NCI-H1436 treated with DMSO at 0.1 percent for 48 hours (cell line): ENCODE measurements at places on chromosomes 6 and 20.

DNA sequence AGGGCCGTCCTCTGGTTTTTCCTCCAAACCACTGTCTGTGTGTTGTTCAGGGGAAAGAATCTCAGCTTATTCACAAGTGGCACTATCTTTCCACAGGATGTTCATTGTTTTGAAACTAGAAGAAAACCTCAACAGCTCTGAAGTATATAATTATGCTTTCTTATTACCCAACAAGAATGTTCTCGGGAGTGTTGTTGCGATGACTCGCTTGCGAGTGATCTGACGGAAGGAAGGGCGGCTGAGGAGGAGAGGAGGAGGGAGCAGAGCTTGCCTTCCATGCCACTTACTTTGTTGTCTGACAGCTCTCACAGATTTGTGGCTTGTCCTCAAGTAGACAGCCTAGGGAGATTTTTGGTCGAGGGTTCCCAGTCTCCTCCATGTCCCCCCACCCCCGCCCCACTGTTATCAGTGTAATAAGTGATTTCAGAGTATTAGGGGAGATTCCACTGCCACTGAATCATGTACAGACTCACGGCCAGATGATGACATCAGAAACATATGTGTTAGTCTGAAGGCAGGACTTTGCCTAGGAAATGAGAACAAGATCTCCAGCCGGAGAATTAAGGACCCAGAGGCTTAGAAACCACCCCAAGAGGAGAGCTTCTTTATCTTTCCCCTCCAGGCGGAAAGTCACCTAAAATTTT lies 80.7 kb upstream of the CCN6 start:
- no peak for DNase-seq

DNA sequence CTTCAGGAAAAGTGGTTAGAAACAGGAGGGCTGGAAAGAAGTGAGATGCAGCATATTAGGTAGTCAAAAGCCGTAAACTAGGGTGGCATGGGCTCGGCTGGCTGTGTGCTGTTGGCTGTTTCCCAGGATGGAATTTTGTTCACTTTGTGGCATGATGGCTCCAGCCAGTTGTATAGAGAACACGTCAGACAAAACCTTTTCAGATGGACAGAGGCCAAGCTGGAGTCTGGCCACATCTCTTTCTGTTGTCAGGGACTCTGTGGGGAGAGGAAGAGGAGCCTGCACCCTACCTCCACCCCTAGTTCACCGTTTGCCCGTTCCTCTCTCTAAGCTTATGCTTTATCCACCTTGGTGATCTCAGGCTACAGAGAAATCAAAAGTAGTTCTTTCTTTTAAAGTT lies 22.0 kb downstream of the C6orf89 start:
- no peak for DNase-seq

DNA sequence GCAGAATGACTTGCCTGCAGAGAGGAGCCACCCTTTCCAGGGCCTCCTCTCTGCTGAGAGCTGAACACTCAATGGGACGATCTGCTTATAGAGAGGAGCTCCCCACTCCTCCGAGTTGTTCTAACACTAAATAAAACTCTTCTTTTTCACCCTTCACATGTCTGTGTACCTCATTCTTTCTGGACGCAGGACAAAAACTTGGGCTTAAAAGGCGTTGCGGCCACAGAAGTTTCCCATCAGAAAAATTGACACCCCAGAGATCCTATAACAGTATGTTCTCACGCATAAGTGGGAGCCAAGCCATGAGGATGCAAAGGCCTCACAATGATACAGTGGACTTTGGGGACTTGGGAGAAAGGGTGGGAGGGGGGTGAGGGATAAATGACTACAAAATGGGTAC lies 121.2 kb downstream of the GMPR start:
- DNase-seq = no peak

GRCh38 chr6:147852772-147853171 lies 344.3 kb downstream of the SAMD5 start:
- no peak for DNase-seq

GRCh38 chr20:50551288-50551687 lies 41.1 kb downstream of the PTPN1 start:
- DNase-seq = no peak

DNA sequence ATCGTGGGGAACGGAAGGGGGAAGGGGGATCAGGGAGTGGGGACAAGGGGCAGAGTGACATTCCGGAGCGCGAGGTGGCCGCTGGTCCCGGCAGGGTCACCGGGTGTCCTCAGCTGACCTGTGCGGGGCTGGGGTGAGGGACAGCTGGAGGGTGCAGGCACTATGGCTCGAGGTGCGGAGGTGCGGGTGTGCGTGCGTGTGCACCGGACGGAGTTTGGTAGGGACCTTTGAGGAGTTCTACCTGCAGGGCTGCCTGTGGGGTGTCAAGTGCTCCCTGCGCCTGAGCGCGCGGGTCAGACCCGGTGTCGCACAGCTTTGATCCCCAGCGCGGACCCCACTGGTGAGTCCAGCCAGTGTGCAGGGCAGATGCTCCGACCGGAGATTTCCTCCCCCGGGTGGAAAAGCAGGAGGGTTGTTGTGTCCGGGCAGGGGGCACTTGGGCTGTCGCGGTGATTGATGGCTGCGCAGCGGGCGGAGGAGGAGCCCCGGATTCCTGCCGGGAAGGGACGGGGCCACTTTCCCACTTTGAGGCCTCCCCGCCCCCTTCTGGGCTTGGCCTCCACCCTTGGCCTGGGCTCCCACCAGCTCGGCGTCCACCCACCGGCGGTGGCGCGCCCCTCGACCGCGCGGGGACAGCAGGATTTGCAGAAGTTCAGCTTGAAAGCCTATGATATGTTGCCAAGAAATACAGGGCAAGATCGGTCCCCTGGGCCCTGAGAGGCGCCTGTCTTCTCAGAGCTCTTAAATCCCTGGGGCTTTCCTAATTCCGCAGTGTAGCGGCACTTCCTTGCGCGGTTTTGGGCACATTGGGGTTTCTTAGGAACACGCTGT lies 658 bp downstream of the RIN2 start:
- DNase-seq = no peak

DNA sequence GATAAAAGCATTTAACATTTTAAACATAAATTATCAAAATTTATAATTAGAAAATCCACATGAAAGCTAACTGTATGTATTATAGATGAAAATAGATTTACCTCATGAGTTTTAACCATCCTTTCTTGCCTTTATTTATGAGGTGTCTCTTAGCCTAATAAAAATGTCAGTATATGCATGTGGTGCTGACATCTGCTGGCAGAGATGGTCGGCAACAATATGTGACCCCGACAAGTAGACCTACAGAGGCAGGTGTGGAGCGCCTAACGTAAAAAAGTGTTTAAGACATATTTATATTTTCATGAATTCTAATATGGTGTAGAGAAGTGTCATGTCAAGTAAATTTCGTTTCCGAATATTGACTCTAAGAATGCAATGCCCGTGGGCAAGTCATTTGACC lies 149.0 kb upstream of the FUT9 start:
- DNase-seq = no peak

DNA sequence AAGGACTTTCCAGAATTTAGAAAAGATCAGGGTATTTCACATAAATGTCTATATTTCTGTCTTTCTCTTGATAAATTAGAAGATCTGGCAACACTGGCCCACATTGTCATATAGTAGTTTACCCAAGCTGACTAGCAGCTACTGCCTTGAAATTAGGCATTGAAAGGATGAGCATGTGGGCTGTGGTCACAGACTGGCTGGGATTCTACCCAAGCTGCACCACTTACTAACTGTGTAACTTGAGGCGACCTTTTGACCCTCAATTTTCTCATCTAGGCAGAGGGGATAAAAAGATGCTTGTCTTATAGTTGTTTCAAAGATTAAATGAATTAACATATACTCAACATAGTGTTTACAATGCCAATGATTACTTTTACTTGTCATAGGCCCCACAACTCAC lies 152.7 kb upstream of the BMP2 start:
- DNase-seq = no peak

GRCh38 chr20:64050261-64051032 lies 1.0 kb upstream of the SOX18 start:
- no peak for DNase-seq

DNA sequence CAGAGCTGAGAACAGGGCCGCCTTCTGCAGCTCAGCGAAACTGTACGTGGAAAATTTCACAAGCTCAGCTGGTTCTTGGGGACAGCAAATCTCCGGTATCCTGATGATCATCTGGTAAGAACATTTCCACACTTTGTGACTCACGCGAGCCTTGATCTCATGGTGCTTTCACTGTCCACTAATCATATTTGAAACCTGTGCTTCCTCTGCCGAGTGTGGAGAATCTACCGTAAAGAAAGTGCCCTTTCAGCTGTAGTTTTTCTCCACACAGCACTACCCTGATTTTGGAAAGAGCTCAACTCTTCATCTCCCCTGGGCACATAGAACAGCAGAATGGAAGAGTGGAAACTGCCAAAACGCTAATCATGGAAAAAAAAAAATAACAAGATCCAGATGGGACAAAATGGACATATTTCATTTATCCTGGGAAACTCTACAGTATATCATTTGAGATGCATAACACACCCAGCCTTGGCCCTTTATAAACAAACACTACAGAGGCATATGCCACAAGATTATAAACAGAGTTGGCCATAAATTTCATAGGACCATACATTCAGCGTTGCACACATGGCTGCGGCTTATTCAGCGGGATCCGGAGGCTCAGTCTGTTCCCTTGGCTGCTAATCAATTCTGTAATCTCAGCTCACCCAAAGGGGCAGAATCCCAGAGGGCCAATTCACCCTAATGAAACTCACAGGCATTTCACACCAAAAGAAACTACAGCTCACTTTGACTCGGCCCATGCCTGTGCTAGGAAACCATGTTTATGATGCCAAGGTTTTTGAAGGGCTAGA lies 434.5 kb downstream of the HDGFL1 start:
- no peak for DNase-seq

- DNase-seq = no peak
Observed at GRCh38 chr20:35121186-35121585, 25.9 kb downstream of the EDEM2 start.

GRCh38 chr6:2956930-2957685 lies 14.3 kb downstream of the SERPINB6 start:
- no peak for DNase-seq

DNA sequence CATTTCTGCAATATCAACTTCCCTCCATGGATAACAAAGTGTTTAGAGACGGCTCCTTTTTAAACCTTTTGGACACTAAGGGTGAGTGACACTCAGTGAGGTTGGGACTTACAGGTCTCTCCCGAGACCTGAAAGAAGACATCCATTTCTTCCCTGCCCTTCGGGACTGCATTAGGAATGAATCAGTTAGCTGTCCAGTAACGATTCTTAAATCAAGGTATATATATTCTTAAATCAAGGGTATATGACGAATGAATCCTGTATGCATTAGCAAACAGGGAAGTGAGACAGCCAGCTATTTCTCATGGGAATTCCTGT lies 52.9 kb downstream of the EDN1 start:
- no peak for DNase-seq

GRCh38 chr6:157962601-157963302 lies 18.9 kb upstream of the SYNJ2 start:
- DNase-seq = no peak

DNA sequence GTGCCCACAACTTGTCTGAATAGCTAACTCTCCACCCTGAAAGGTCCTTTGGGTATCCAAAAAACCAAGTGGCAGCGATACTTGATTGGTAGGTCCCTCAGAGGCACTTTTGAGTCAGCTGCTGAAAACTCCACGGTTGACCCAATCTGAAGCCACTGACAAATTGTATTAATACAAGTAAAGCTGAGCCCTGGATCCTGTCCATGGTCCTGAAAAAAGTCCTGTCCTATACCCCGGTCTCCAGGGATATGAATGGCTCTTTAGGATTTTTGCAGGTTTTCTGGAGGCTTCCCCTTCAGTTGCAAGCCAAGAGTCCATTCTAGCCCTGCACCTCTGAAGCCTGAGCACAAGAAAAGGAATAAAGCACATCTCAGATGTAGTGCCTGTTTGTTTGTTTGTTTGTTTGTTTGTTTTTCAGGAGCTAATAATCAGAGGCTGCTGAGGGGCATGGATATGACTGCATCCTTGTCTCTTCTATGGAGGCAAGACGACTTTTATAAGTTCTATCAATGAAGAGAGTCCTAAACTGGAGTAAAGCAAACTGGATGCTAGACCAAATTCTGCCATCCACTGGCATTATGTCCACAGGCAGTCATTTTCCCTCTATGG lies 1.7 kb upstream of the SLC12A5 start:
- no peak for DNase-seq

DNA sequence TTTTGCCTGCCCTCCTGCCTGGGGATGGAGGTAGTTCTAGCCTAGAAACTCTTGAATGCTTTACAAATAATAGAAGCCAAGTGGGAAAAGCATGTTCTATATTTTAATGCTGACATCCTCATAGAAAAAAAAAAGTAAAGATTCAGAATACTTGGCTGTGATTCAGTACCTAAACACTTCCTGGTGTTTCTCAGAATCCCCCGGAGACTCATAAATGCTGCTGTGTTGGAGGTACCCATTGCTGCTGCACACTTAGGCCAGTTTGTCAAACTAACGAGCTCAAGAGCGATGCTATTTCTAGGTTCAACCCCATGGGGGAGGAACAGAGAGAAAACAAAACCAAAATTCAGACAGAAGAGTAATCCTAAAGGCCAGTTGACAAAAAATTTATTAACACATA lies 38.8 kb upstream of the ZFP64 start:
- peak; percentile 26 for DNase-seq

DNA sequence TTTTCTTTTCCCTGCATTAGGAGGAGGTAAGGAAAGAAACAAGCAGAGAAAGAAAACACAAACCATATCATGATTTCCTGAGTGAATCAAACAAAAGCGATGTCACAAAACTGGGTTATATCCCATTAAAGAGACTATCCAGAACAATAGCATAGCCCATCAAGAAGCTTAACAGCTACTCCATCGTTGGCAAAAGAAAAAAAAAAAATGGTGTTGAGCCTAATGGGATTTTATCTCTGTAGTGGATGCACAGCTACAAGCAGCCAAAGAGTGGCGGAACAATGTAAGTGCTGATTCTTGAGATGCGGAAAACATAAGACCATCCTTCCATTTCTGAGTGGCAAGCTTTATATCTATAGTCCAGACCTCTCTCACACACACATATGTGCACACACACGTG lies 106.2 kb upstream of the NRSN1 start:
- DNase-seq = no peak

GRCh38 chr6:291697-292505 lies at the start of gene DUSP22:
DUSP22 (plus strand) TSS chr6:292487; CDS start chr6:292540, 53 bp downstream.
- DNase-seq = no peak

GRCh38 chr6:111615916-111616612 lies 10.4 kb upstream of the TRAF3IP2 start:
- no peak for DNase-seq

DNA sequence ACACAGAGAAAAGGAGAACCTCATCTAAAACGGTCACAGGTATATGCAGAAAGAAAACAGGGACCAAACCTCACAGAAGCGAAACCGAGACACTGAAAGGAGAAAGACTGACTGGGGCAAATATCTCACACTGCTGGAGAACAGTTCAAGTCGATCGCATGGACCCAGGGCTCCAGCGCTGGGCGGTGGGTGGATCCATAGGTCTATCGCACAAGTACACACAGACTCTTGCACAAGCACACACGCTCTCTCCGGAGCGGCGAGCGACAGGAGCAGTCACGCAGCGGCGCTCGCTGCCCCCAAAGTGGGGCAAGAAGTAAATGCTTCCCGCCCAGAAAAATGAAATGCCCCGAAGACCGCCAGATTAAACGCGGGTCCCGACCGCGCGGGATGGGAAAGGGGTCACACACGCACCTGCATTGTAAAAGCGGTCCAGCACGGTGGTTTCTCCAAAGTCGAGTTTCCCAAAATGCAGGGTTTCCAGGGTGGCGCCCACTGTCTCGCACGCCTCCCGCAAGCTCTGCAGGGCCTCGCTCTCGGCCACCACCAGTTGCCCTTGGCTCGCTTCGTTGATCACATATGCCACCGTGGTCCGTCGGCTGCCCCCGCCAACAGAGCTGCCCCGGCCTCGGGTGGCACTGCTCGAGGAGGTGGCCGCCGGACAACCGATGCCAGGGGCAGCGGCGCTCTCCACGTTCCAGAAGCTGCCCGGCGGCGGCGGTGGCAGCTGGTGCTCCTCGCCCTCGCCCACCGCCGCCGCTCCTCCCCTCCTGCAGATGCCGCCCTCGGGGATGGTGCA lies 782 bp downstream of the MAP3K5 start:
- no peak for DNase-seq
